ENCODE measurements at places on chromosomes 13 and 19. TPM values are rescaled to one million over a fixed set of nuclear protein-coding genes. Genes with fewer than 3 reads are reported as not detected.

GRCh38 chr19:27775395-27775794, 1437.6 kb downstream of the UQCRFS1 start:
- DNase-seq, result no peak
- peaks cover 28% of the 10 kb centered on the region for H3K36me3 ChIP-seq
- no peaks in the 10 kb centered on the region for H3K4me1 ChIP-seq
- H3K27me3 ChIP-seq, result no peaks in the 10 kb centered on the region
- H3K27ac ChIP-seq, result no peak overlapping the region
- H3K4me3 ChIP-seq, result no peak overlapping the region

The ZNF850 gene
- total RNA-seq, result 1.0 TPM

The ADPRHL1 gene
- total RNA-seq, result 3.5 TPM

DNA sequence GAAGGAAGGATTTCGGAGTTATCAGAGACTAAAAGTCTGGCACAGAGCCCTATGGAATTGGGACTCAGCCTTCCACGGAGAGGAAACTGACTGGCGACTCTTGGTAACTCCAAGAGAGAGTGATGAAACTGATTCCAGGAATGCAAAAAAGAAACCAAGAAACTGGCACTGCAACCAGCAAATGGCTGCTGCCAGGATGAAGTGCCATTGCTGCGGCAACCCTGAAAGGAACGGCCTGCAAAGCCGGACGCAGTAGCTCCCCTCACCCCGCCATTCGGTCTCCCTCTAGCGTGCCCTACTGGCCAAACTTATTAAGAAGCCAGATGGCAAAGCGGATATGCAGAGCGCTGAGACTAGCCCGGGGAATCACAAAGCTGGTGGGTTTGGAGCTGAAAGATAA, 236.0 kb downstream of the PCDH9 start:
- no peaks in the 10 kb centered on the region for H3K36me3 ChIP-seq
- H3K4me1 ChIP-seq, result peaks cover 9% of the 10 kb centered on the region
- no peak overlapping the region for H3K27ac ChIP-seq

GRCh38 chr13:89486065-89486464, 1814.9 kb downstream of the SLITRK5 start:
- H3K27ac ChIP-seq, result no peak overlapping the region
- no peaks in the 10 kb centered on the region for H3K36me3 ChIP-seq
- no peaks in the 10 kb centered on the region for H3K27me3 ChIP-seq
- no peaks in the 10 kb centered on the region for H3K4me1 ChIP-seq
- no peak for DNase-seq

- no peaks in the 10 kb centered on the region for H3K27me3 ChIP-seq
- no peaks in the 10 kb centered on the region for H3K36me3 ChIP-seq
- peaks cover 18% of the 10 kb centered on the region for H3K4me1 ChIP-seq
- H3K27ac ChIP-seq, result no peak overlapping the region
- no peak overlapping the region for H3K4me3 ChIP-seq
- DNase-seq, result no peak
Observed at GRCh38 chr19:30078381-30078910, 136.4 kb downstream of the URI1 start.

The ZNF738 gene
- total RNA-seq, result 2.9 TPM

GRCh38 chr19:47703301-47703700, 9.9 kb upstream of the EHD2 start:
- DNase-seq, result no peak
- no peaks in the 10 kb centered on the region for H3K27me3 ChIP-seq
- peak overlapping the region; percentile 25 for H3K27ac ChIP-seq
- H3K36me3 ChIP-seq, result peaks cover 24% of the 10 kb centered on the region
- no peak overlapping the region for H3K4me3 ChIP-seq
- H3K4me1 ChIP-seq, result no peaks in the 10 kb centered on the region

- H3K27ac ChIP-seq, result no peak overlapping the region
- H3K36me3 ChIP-seq, result peaks cover 67% of the 10 kb centered on the region
- H3K27me3 ChIP-seq, result no peaks in the 10 kb centered on the region
- no peak overlapping the region for H3K4me3 ChIP-seq
- no peak for DNase-seq
Observed at GRCh38 chr19:11337080-11337479, 2.4 kb downstream of the RAB3D start.

DNA sequence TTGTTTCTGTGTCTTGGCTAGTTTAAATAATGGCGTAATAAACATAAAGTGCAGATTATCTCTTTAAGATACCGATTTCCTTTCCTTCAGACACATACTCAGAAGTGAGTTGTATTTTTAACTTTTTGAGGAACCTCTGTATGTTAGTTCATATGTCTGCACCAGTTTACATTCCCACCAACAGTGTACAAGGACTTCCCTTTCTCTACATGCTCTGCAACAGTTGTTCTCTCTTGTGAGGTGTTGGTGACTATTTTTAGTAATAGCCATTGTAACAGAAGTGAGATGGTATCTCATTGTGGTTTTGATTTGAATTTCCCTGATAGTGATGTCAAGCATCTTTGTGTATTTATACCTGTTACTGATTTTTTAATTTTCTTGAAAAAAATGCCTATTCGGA, 418.6 kb downstream of the UQCRFS1 start:
- H3K4me1 ChIP-seq, result no peaks in the 10 kb centered on the region
- peaks cover 37% of the 10 kb centered on the region for H3K27me3 ChIP-seq
- H3K27ac ChIP-seq, result no peak overlapping the region
- no peak for DNase-seq
- no peaks in the 10 kb centered on the region for H3K36me3 ChIP-seq

The SOHLH2 gene
- not detected for total RNA-seq

DNA sequence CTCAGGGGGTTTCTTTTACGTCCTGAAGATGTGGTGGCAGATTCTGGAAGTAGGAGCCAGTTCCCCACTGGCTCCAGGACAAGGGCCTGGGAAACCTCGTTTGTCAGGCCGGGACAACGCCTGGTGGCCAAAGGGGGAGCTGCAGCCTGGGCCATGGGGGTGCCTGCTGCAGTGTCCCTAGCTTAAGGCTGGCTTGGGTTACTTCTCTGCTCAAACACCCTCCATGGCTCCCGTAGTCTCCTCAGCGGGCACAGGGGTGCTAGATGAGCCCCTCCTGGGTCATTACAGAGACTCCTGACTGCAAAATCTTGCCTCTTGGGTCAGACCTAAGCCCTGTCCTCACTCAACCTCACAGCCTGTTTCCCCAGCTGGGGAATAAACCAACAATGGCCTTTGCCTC, 14.7 kb downstream of the CILP2 start:
- H3K4me1 ChIP-seq, result no peaks in the 10 kb centered on the region
- H3K27ac ChIP-seq, result no peak overlapping the region
- H3K27me3 ChIP-seq, result no peaks in the 10 kb centered on the region
- no peak for DNase-seq
- no peak overlapping the region for H3K4me3 ChIP-seq

The C19orf81 gene
- not detected for total RNA-seq

The MTUS2 gene
- 0.57 TPM for total RNA-seq

DNA sequence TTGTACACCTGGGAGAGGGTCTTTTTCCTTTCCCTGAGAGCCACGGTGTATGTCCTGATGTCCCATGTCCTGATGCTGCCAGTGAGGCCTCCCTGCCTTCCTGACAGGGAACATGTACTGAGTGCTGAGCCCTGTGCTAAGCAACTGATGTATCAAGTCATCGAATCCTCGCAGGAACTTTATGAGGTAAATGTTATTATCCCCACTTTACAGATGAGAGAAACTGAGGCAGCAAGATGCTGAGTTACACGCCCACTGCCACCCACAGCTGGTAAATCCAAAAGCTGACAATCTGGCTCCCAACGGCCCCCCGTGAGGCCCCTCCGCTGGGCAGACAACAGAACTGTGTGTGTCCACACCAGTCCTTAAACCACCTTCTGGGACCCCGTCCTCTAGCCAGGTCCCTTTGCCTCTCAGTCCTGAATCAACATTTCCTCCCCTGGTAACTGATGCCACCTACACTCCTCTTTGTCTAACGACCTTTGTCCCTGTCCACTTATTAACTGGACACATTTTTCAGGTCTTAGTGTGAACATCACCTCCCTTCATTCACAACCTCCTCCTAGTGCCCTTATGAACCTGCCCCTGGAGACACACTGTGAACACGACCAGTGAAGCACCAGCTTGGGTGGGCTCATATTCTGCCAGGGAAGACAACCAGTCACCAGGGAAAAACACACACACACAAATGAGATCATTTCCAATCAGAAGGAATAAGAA, 5.4 kb upstream of the VSIG10L start:
- no peak for DNase-seq
- no peak overlapping the region for H3K4me3 ChIP-seq
- peaks cover 77% of the 10 kb centered on the region for H3K36me3 ChIP-seq
- no peak overlapping the region for H3K27ac ChIP-seq
- no peaks in the 10 kb centered on the region for H3K27me3 ChIP-seq

The COX7A1 gene
- total RNA-seq, result 2.0 TPM

DNA sequence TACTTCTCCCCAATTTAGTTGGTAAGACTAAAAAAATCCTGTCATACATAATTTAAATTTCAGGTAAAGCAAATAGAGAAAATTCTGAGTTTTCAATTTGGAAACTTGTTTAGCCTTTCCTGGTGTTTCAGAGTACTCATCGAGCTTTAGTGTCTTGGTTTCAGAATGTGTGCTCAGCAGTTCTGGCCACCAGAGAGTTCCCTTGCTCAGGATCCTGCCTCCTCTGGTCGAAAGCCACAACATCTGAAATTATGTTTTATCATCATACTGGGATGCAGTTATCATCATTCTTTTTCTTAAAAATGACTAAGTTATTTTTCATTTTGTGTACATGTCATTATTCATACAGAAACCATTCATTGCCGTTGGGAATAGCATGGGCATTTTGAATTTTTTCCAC, 263.2 kb upstream of the SPRY2 start:
- no peaks in the 10 kb centered on the region for H3K36me3 ChIP-seq
- H3K4me1 ChIP-seq, result no peaks in the 10 kb centered on the region
- H3K27ac ChIP-seq, result no peak overlapping the region
- no peaks in the 10 kb centered on the region for H3K27me3 ChIP-seq
- no peak for DNase-seq

The PPM1N gene
- total RNA-seq, result 6.7 TPM

GRCh38 chr13:78078168-78078567, 159.5 kb upstream of the EDNRB start:
- no peak overlapping the region for H3K27ac ChIP-seq
- H3K4me3 ChIP-seq, result no peak overlapping the region
- DNase-seq, result no peak
- H3K4me1 ChIP-seq, result no peaks in the 10 kb centered on the region
- no peaks in the 10 kb centered on the region for H3K36me3 ChIP-seq

- no peak overlapping the region for H3K27ac ChIP-seq
- no peaks in the 10 kb centered on the region for H3K36me3 ChIP-seq
- no peak overlapping the region for H3K4me3 ChIP-seq
- H3K4me1 ChIP-seq, result no peaks in the 10 kb centered on the region
Observed at GRCh38 chr13:110980921-110981320, 66.1 kb upstream of the ANKRD10 start.

The SPACA6 gene
- 7.9 TPM for total RNA-seq

All from esophagus squamous epithelium (tissue), 5 donors.